ENCODE measurements at places on chromosomes 4 and X. TPM values are rescaled to one million over a fixed set of nuclear protein-coding genes. Genes with fewer than 3 reads are reported as not detected.

GRCh38 chr4:7392438-7393421, 42.0 kb downstream of the PSAPL1 start:
- DNase-seq = no peak

The GSTCD gene
- 22.7 TPM for total RNA-seq

The AMBN gene
- not detected for total RNA-seq

The FGF2 gene
- total RNA-seq = 17.4 TPM

DNA sequence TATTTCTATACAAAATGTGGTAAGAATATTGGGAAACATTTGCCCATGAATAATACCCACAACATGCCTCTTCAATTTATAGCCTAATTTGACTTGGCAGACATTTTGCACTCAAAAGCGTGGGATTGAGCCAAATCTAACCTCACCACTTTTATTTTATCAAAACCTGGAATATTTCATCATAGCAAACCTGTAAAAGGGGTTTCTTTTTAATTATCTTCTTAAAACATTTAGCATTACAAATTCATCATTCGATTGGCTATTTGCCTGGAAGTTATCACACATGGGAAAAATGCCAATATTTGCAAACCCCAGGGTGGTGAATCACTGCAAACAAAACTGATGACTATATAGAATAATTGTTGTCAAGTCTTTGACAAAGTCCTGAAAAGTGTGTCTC, 56.2 kb downstream of the VCX3B start:
- no peak for DNase-seq

- no peak for DNase-seq
Observed at GRCh38 chrX:107482046-107482445, 32.6 kb downstream of the FRMPD3 start.

The ZNF595 gene
- total RNA-seq = 9.9 TPM

DNA sequence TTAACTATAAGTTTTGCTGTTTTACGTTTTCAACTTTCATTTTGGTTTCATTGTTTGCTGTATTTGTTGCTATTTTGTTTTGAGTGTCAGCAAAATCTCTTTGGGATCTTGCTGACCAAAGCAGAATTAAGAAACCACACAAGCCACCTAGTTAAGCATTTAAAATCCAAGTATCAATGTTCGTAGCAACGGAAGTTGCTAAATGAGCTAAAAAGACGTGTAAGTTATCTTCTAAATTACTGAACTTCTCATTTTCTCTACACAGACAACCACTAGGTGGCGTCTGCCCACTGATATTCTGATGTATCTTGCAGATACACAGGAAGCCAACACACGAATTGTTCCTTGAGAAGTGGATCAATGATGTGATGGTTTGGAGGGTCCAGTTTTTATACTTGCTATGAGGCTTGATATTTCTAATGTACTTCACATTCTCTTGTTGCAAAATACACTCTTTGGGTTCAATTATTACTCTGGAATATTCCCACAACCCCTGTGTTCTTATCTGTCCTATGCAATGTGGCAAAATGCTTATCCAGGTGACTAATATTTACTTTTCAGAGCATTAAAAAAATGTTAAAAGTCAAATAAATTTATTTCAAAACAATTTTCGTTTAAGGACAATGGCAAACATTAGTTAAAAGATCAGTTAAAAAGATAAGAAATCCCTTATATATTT, 250.5 kb downstream of the TECRL start:
- peak; percentile 22 for DNase-seq

Measured in epithelial cell of proximal tubule (primary cell).